ENCODE measurements at places on chromosomes 11 and 22.

DNA sequence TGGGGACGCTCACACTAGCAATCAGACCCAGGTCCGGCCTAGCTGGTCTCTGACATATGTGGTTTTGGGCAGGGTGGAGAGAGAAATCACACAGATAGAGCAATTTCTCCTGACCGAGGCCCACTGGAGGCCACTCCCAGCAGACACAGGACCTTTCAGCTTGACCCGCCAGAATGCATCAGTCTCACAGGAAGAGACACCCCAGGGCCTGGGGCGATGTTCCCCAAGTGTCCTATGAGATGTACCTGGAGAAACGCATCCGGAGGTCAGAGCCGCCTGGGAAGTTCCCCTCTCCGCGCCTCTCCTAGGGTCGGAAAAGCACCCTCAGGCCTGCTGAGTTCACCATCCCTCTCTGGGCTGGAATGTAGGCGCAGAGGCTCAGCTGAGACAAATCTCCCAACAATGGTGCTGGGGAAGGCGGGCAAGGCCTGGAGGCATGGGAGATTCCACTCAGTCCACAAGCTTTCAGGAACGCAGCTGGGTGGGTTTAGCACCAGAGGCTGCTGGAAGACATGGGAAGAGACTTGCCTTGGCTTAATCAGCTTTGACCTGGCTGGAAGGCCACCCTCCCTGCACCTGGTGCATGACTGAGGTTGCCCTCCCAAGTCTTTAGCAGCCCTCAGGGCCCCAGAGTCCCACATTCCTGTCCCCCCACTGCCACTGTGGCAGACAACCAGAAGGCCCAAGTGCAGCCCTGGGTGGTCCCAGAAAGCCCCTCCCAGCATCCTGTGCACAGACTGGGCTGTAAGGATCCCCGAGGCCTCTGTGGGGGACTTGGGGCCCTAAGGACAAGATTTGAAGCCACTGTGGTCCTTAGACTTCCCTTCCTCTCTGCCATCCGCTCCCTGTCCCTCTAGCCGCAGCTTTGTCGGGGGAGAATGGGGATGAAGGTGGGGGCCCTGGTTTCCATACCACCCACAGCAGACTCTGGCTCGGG lies 57.5 kb downstream of the RTL6 start:
- DNase-seq: no peak

- no peak for DNase-seq
Observed at GRCh38 chr22:42379966-42380537, 52.2 kb downstream of the NFAM1 start.

DNA sequence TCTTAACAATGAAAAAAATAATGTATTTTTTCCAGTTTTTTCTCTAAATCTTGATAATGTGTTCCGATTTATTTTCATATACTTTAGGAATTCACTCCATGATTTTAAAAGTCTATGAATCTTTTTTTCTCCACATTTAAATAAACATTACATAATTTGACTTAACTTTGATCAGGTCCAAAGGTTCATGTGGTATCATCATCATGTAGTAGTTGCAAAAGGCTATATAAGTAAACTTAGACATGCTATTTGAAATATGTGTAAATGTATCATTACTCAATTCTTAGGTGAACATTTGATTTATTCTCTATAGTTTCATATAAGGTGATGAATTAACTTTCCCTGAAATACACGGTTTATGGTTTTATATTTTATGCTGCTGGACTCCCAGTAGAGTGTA lies 2197.0 kb upstream of the RAG2 start:
- DNase-seq: no peak

DNA sequence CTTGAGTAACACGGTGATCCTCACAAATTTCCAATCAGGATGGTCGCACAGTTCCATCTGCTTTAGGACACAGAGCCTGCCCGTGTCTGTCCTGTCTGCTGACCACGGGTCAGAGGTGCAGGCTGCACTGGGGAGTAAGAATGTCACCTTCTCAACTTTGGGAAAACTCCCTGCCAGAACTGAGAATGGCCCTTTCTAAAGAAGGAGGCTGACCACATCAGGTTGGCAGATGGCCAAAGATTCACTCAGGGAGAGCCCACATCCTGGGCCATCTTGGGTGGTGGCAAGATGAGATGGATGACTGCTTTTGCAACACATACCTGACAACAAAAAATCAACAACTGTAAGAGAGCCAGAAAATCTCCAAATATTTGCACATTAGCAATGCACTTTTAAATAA lies 101.9 kb downstream of the IGLL1 start:
- no peak for DNase-seq

DNA sequence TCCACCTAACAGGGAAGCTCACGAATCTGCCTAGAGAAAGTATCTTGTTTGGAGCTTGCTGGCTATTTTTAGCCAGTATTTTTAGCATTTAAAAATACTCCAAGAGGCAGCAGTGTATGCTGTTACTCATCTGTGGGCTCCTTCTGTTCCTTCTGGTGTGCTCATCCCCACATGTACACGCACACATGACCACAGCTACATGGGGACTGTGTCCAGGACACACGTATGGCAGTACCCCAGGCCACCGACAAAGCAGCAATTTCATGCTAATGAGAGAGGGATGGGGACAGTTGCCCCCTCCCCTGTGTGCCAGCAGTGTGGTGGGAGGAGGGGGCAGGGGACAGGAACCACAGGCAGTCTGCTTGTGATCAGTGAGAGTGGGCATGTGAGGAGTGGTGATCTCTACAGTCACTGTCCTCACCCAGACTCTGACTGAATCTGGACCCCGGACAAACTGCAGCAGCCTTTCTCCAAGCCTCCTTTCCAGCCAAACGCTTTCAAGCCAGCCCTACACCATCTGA lies 16.4 kb downstream of the USP2 start:
- DNase-seq: no peak

DNA sequence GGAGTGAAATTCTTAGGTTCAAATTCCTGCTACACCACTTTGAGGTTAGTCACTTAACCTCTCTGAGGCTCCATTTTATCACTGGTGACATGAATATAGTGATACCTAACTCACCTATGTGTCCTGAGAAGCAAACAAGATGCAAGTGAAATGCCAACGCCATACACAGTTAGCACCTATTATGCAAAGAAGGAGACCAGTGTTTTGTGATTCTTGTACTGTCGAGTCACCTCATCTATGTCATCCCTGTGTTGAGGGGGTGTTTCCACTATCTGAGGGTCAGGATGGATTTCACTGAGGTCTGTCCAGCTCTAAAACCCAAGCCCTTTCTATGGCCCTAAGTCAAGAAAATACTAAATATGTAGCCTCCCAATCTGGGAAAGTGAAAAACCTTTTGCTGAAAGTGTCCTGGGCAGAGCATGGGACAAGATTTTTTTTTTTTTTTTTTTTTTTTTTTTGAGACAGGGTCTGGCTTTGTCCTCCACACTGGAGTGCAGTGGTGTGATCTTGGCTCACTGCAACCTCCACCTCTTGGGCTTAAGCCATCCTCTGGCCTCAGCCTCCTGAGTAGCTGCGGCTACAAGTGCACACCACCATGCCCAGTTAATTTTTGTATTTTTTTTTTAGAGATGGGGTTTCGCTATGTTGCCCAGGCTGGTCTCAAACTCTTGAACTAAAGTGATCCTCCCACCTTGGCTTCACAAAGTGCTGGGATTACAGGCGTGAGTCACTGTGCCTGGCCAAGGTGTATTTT lies 5.0 kb upstream of the MCM5 start:
- no peak for DNase-seq

- no peak for DNase-seq
Observed at GRCh38 chr11:8640267-8640906, 42.1 kb downstream of the TRIM66 start.

DNA sequence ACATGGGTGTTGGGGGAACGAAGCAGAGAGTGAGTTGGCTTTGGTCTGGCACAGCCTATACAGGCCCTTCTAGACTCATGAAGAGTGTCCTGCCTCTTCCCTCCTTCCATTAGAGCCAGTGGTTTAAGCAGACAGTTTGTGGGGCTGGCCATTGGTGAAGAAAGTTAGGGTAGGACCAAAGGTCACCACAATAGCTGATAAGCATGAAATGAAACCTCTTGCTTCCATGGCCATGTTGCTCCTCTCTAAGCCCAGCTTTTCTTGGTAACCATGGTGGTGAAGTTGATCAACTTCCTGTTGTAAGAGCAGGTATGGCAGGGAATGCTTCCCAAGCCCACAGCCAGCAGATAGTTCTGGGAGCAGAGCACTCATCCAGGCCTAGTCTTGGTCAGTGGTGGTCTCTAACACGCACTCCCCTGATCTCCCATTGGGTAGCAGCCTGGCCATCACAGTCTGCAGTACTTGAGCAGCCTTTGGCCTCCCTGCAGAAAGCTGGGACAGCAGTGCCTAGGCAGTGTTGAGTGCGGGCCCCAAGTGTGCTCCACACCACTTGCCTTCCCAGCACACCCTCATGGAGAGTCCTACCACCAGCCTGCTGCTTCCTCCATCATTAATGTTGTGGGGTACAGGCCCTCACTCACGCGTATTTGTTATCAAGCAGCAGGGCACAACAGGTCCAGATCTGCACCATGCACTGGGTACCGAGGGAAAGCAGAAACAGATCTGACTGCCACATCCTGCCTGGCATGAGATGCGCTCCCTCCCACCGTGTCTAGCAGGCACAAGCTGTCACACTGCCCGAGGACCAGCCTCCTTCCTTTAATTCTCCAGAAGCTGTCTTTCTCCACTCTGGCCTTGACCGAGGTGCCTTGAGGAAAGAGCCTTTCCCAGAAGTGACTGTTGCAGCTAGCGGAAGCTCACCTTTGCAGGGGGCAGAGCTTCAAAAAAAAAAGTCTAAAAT lies 65.8 kb upstream of the SUSD2 start:
- DNase-seq: no peak

DNA sequence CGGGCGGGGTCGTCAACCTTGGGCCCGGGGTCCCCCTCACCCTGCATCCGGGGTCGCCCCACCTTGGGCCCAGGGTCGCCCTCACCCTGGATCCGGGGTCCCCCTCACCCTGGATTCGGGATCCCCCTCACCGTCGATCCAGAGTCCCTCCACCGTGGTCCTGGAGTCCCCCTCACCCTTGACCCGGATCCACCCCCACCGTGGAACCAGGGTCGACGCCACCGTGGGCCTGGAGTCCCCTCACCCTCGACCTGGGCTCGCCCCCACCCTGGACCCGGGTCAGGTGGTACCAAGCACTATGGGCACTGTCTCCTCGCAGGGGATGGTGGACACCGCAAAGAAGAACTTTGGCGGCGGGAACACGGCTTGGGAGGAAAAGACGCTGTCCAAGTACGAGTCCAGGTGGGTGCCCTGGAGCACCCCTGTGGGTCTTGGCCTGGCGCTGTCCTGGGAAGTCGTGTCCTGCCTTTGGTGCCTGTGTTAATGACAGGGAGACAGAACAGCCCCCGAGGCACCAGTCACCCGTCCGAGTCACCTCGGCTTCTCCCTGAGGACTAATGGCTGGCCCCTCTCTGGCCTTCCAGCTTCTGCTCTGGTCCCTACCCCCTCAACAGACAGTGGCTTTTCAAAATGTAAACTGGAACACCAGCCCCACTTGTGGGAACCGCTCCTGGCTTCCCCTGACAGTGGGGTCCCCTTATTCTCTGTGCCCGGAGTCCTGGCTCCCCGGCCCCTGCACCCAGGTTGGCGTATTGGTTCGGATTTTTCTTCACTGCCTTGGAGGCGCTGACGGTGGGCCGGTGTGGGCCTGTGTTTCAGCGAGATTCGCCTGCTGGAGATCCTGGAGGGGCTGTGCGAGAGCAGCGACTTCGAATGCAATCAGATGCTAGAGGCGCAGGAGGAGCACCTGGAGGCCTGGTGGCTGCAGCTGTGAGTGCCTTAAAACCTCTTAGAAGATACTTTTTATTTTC lies 762 bp downstream of the CRELD2 start:
- DNase-seq: no peak

DNA sequence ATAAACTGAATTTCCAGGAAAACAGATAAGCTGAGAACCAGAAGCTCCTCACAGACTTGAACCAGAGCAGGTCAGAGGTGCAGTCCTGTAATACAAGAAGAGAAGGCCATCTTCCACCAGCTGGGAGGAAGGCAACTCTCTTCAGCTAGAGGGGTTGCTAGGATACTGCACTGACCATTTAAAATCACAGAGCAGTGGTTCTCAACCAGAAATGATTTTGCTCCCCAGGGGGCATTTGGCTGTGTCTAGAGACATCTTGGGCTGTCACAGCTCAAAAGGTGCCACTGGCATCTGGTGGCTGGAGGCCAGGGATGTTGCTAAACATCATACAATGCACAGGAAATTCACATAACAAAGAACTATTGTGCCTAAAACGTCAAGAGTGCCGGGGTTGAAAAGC lies 17.2 kb downstream of the OPCML start:
- DNase-seq: no peak

DNA sequence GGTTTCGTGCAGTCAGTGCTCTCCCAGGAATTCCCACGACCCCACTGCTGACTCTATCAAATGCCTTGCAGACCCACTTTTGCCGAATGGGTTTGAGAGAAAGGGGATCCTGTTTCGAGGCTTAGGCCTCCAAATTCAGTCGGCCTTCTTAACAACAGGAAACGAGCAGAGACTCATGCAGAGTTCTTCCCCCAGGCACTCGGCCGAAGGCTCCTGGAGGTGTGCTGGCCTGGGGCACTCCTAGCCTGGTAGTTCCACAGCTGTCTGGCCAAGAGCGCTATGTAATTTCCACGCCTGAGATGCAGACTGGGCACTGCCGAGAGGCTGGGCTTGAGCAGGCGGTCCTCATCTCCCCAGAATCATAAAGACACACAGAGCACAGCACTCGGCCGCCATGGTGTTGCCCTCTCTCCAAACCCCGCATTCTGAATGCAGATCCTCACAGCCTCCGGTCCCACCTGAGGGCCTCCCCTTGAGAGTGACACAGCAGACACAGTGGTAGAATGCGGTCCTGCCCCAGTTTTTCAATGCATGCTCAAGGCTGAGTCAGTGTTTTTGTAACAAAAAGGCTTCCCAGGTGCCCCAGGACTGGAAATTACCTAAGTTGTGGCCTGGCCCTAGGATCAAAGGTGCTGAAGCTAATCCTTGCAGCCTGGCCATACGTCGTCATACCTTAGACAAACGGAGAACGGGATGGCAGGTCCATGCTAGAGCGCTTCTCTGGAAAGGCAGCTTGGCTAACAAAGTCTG lies 30.2 kb upstream of the BID start:
- DNase-seq: no peak

DNA sequence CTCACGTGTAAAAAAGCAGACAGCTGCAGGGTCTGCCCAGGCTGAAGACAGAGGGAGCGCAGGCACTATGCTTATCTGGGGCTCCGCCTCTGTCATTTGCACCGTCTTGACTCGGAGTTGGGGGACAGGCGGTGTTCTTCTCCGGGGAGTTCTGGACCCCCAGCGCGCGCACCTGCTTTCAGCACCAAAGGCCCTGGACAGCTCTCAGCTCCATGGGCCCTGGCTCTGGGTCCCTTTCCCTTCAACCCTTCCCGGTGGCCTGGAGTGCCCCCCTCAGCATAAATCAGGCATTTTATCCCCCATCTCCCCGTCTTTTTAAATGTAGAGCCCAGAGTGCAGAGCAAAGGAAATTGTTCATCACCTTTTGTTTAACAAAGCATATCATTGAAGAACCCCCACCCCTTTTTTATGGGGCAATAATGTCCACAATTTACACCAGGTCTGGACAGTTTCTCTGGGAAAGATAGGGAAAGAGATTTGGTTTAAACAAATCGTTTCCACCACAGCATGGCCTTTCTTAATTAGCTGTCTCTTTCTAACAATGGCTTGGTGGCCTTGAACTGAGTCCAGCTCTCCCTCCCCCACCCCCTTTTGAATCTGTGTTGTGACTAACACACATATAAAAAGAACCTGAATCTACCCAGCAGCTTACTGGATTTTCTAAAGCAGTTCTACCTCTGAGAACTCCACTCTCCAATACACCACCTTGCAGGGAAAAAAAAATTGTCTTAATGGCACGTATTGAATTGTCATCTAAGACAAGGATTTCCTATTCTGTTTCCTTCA lies 1.7 kb downstream of the SEZ6L start:
- DNase-seq: no peak

GRCh38 chr22:18144105-18144504 lies 5.9 kb upstream of the USP18 start:
- DNase-seq: no peak

- DNase-seq: no peak
Observed at GRCh38 chr11:104096900-104097299, 60.5 kb downstream of the DDI1 start.
